ENCODE measurements at places on chromosomes 16 and 17. TPM values are rescaled to one million over a fixed set of nuclear protein-coding genes. Genes with fewer than 3 reads are reported as not detected.

DNA sequence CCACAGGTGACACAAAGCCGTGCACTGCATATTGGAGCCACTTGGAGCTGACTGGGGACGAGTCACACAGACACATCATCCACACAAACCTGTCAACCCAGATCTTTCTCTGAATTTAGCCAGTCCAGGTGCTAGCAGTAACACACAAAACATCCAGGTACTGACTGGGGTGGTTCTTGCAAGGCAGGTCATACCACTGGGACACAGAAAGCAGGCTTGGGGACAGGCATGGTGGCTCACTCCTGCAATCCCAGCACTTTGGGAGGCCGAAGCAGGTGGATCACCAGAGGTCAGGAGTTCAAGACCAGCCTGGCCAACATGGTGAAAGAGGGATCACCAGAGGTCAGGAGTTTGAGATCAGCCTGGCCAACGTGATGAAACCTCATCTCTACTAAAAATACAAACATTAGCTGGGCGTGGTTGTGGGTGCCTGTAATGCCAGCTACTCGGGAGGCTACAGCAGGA lies 14.9 kb downstream of the ENPP7 start:
- DNase-seq = no peak

DNA sequence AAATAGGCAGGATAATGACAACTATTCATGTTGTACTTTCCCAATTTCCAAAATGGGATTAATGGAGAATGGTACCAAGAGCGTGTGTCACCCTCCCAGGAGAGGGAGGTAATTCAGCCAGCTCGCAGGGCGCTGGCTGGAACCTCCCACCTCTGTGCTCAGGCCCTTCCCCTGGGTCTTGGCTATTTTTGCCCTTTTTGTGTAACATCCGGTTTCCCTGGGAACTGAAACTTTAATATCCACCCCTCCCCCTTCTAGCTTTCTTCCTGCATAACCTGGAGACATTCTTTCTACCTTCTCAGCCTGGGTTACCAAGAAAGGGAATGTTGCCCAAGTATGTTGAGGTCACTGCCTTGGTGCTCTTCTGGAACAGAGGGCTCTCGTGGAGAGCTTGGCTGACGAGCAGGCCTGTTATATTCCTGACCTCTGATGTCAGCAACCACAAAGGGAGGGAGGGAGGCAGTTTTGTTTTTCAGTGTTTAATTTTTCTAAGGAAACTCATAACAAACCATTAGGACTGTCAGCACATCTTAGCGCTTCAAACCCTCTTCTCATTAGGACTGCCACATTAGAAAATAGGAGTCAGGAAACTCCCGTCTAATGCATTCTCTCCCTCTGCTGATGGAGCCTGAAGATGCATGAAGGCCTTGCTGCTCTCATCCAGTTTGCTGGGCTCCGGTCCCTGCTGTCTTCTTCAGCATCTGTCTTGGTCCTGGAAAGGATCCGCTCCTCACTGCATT lies 25.6 kb downstream of the ITGB3 start:
- no peak for DNase-seq

- DNase-seq = no peak
Measured at GRCh38 chr16:77888871-77889270, 100.5 kb downstream of the VAT1L start.

GRCh38 chr16:69088684-69089083 lies 16.8 kb upstream of the HAS3 start:
- DNase-seq = no peak

- no peak for DNase-seq
Measured at GRCh38 chr17:37221865-37222264, 153.9 kb upstream of the C17orf78 start.

- no peak for DNase-seq
Measured at GRCh38 chr16:31377210-31377903, 15.8 kb upstream of the ITGAD start.

DNA sequence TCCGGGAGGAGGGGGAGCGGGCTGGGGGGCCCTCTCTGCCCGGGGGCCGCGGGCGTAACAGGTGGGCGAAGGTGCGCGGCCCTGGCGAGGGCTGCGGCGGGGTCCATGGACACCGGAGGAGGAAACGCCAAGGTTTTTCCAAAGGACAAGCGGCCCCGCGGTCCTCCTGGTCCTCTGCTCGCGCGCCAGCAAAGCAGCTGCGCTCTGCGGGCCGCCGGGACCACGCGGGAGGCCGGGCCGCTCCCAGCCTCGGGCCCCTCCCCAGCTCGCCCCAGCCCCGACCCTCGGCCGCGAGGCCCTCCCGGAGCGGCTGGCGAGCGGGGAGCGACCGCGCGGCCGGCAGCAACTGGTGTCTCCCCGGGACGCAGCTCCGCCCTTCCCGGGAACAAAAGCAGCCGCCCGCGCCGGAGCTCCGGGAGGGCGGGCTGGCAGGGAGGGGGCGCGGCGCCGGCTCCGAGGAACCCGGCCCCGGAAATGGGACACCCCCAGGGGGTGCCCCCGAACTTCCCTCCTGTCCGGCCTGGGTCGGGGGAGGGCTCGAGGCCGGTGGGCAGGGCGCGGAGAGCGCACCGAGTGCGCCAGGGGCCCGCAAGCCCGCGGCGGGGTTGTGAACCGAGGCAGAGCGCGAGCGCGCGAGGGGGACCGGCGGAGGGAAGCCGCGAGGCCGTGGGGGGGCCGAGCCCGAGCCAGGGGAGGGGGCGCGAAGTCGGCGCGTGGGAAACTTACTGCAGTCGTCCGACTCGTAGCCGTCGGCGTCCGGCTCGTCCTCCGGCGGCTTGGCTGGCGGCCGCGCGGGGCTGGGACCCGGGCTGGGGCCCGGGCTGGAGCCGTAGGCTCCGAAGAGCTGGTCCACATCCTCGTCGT lies 837 bp downstream of the DOC2B start:
- DNase-seq = no peak

The KSR1 gene
- total RNA-seq = 60.6 TPM

The SP6 gene
- 0.05 TPM for total RNA-seq

The ATP5PD gene
- 178 TPM for total RNA-seq

Data from chondrocyte (in vitro differentiated cells).